ENCODE measurements at places on chromosomes 5 and 9.

DNA sequence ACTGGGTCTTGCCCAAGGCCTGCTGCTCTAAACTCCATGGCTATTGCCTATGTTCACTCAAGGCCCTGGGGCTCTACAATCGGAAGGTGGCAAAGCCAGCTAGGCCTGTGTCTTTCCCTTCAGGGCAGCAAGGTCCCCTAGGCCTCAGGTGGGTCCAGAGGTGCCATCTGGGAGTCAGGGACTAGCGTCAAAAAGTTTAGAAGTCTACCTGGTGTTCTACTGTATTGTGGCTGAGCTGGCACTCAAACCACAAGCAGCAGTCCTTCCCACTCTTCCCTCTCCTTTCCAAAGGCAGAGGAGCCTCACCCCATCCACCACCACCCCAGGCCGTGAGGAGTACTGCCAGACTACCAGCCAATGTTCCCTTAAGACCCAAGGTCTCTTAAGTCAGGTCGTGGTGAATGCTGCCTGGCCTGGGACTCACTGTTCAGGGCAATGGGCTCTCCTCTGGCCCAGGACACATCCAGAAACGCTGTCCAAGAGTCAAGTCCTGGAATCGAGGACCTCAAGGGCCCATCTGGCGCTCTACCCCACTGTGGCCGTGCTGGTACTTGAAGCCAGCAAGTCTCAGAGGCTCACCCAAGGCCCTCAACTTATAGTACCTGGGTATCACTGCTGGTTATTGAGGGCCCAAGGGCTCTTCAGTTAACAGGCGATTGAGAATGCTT is 13.0 kb upstream of the SARDH start:
- DNase-seq = no peak

GRCh38 chr5:180438785-180439780 is 55.1 kb upstream of the CNOT6 start:
- no peak for DNase-seq

DNA sequence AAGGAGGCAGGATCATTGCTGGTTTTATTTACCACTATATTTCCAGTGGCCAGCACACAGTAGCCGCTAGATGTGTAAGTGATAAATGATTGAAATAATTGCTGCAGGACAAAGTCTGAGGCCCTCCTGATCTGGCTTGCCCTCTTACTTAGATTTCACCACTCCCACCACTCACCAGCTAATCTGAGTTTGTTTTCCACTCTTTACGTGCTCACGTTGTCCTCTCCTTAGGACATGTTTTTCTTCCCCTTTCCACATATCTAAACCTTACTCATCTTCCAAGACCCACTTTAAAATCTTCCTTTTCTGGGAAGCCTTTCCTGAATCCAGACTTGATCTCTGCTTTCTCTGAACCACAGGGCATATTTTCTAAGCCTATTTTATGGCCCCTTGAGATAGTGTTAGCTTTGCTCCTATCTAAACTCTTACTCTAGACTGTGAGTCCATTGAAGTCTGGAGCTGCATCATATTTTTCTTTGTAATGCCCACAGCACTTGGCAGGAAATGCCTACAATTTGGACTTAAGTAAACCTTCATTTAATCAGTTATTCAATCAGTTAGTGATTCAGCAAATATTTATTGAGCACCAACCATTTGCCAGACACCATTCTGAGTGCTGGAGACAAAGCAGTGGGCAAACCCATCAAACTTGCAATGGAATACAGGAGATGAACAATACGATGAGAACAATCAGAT is 2.4 kb downstream of the TLR4 start:
- no peak for DNase-seq

- no peak for DNase-seq
Observed at GRCh38 chr9:129885018-129885669, 49.9 kb downstream of the USP20 start.

DNA sequence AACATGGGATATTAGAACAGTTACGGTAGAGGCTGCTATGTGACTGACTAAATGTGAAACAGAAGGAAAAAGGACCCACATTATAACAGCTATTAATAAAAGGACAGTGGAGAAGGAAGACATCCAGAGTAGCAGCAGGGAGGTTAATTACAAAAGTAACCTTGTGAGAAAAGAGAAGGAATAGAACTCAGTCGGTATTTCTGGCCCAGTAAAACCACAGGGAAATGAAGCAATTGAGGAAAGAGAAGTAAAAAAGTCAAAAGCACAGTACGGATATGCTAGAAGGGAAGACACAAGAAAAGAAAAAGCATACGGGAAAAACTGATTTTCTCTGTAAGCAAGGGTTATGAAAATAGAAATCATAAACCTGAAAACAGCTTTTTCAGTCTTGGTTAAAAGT is 164.7 kb downstream of the RFX3 start:
- no peak for DNase-seq
